ENCODE measurements at places on chromosomes 7 and 10. TPM values are rescaled to one million over a fixed set of nuclear protein-coding genes. Genes with fewer than 3 reads are reported as not detected.

PYROXD2 gene
- total RNA-seq = 11.4 TPM

- peak; percentile 85 for DNase-seq
These were observed 99.9 kb upstream of the AKR1E2 start for GRCh38 chr10:4725917-4726606.

DNA sequence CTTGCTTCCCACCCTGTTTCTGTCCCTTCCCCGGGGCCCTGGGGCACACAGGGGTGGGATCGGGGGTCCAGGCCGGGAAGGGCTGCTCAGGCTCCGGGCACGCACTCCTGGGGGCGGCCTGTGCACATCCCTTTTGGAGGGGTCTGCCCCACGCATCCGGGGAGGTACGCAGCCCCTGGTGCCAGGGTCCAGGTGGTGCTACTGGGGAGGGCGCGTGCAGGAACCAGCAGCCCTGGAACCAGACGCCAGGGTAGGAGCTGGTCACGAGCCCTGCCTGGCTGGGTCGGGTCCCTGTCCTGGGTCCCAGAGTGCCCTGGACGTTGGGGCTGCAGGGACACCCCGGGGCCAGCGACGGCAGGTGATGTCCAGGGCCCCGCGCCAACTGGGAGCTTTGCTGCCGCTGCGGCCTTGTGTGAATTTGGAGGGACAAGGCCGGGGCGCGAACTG is 53.4 kb downstream of the GLRX3 start:
- DNase-seq = no peak

CUX1 gene
- 26.4 TPM for total RNA-seq

GRCh38 chr7:152871005-152871677 is 111.6 kb downstream of the ACTR3B start:
- DNase-seq = no peak

CDC14C gene
- total RNA-seq = 0.32 TPM

LRRC4 gene
- 0.38 TPM for total RNA-seq

GRCh38 chr7:132082394-132082793 is 493.9 kb downstream of the PLXNA4 start:
- no peak for DNase-seq

GRCh38 chr7:159102681-159103381 is 41.8 kb downstream of the VIPR2 start:
- DNase-seq = no peak

RBM20 gene
- 0.51 TPM for total RNA-seq

- DNase-seq = peak; percentile 38
These were observed 59.8 kb upstream of the SMNDC1 start for GRCh38 chr10:110364531-110364937.

LIPF gene
- not detected for total RNA-seq

INPP5A gene
- total RNA-seq = 16.0 TPM

DNA sequence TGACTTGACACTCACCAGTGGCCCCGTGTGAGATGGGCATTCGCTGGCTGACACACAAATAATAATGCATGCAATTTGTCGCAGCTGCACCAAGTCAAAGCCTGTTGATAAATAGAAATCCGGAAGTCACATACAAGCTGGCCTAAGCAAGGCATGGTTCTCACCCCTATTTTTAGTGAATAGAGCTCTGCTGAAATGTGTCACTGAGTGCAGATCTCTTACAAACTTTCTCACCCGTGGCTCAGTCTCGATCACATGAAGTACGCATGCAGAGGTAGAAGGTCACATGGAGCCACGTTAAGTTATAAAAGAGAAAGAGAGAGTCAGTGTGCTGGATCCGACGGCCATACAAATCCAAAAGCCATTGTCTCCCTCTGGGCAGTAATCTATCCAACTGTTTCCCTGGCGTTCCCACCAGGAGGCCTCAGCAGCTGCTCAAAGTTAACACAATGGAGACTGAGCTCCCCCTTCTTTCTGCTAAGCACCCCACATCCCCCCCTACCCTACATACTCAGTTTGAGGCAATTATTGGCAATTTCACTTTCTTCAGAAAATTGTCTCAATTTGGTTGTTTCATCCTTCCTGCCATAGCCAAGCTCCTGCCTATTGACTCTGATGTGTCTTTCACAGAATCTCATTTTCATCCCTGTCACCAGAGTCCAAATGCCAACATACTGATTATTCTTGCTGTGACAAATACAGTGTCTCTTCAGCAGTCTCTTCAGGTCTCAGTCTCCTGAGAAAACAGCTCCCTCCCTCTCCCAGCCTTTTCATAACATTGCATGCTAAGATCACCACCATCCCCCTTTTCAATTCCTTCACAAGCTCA is 473.3 kb upstream of the NRP1 start:
- DNase-seq = no peak

IRF5 gene
- total RNA-seq = 0.75 TPM

DNA sequence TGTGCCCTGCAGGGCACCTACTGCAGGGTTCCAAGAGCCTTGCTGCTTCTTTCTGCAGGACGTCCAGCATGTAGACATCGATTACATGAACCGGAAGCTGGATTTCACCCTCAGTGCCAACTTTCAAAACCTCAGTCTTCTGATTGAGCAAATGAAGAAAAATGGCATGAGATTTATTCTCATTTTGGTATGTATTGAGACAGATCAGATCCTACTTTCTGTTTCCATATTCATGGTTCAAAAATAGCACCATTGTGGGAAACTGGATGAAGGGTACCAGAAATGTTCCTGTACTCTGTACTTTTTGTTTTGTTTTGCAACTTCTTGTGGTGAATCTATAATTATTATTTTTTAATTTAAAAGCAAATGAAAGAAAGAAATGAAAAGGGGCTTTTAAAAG is 64.1 kb downstream of the MGAM2 start:
- no peak for DNase-seq

DNA sequence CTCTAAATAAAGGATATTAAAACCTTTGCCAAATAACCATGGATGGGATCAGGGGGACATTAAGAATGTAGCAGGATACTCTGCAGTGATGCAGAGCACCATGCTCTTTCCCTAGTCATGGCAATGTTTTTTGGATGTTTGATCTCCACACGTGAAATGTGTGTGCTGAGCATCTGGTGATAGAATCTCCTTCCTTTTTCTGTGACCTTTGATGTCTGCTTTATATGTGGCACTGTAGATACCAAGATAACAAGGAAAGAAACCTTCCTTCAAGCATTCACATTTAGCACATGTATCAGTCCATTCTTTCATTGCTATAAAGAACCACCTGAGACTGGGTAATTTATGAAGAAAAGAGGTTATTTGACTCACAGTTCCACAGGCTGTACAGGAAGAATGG is 87.7 kb upstream of the CYP2C9 start:
- no peak for DNase-seq

DNA sequence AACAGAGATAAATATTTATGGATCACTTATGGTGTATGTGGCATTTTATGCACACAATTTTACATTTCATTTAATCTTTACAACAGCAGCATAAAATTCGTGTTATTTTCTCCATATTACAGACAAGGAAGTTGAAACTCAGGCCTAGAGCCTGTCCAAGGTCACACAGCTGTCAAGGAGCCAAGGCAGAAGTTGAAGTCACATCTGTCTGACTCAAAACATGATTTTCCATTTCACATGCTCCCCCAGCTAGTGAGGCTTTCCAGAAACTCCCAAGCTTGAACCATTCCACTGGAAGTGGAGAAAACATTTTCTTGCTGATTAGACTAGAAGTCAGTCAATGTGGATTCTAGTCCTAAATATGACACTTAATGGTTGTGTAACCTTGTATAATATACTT is 110.5 kb downstream of the HECTD2 start:
- no peak for DNase-seq

PCLO gene
- 0.57 TPM for total RNA-seq
